ENCODE measurements at places on chromosomes 2 and 18.

DNA sequence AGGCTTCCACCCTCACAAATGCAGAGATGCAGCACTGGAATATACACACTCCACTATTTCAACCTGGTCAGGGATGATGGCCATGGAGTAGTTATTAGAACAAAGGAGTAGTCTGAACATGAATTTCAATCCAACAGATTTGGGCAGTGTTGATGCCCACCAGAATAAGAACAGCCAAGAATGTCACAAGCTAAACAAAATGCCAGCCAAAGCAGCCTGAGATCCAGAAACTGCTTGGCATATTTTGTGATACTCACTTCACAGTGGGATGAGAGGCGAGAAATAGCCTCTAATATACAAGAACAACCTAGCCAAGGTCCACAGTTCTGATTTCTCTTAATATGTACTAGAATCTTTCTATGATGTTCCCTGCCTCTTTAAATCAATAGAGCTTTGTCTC lies 58.6 kb upstream of the KLF7 start:
- DNase-seq = no peak

GRCh38 chr2:213787869-213788268 lies 503.6 kb downstream of the SPAG16 start:
- no peak for DNase-seq

GRCh38 chr2:143529118-143529720 lies 400.0 kb downstream of the ARHGAP15 start:
- DNase-seq = no peak

- no peak for DNase-seq
Observed at GRCh38 chr18:26813043-26813442, 52.5 kb downstream of the AQP4 start.

DNA sequence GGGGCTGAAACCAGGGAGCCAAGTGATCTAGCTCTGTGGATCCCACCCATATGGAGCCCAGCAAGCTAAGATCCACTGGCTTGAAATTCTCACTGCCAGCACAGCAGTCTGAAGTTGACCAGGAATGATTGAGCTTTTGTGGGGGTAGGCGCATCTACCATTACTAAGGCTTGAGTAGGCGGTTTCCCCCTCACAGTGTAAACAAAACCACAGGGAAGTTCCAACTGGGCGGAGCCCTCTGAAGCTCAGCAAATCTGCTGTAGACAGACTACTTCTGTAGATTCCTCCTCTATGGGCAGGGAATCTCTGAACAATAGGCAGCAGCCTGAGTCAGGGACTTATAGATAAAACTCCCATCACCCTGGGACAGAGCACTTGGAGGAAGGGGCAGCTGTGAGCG lies 96.7 kb downstream of the CCDC148 start:
- DNase-seq = no peak

DNA sequence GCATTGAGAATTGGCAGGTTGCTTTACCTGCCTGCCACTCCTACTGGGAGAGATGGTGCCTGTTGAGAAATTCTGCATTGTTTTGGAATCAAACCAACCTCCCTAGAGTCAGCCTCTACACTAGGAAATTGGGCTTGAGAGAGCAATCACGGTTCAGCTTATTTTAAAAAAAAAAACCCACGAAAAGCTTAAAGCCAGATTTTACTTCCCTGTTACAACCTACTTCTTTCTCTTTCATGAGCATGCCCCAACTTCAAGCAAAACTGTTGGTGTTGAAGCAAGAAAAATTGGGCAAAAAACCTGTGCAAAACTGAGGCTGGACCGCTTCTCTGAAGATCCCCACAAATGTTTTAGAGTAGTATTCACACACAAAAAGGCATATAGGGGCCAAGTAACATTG lies 134.6 kb upstream of the ZEB2 start:
- DNase-seq = no peak

GRCh38 chr18:70659036-70659925 lies 370.4 kb downstream of the SOCS6 start:
- no peak for DNase-seq

DNA sequence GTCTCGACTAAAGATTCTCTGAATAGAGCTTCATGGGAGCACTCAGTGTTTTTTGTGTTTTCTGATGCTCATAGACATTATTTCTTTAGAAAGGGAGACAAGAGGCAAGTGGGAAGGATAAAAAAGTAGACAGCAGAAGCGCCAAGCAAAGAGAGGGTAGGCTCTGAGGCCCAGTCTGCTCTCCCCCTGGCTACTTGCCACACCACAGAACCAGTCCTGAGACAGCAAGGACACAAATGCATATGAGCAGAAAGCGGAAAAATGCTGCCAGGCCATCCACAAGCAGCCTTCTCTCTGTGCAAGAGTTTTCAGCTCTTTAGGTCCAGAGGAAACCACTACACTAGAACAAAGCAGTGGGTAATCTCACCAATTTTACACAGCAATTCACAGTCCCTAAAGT lies 285.4 kb downstream of the ZNF521 start:
- no peak for DNase-seq

GRCh38 chr2:164369366-164369765 lies 251.9 kb downstream of the GRB14 start:
- DNase-seq = no peak

DNA sequence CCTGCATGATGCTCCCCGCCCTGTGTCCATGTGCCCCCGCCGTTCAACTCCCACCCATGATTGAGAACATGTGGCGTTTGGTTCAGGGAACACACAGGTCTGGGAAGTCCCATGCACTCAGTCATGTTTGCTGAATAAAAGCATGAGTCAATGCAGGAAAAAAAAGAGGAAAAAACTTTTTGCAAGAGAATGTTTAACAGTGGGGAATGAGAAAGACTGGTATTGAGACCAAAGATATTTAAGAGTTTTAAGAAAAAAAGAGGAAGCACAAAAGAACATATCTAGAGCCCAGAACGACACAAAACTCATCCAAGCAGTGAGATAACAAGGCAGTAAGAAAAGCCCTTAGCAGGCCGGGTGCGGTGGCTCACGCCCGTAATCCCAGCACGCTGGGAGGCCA lies 279.2 kb upstream of the THSD7B start:
- no peak for DNase-seq

DNA sequence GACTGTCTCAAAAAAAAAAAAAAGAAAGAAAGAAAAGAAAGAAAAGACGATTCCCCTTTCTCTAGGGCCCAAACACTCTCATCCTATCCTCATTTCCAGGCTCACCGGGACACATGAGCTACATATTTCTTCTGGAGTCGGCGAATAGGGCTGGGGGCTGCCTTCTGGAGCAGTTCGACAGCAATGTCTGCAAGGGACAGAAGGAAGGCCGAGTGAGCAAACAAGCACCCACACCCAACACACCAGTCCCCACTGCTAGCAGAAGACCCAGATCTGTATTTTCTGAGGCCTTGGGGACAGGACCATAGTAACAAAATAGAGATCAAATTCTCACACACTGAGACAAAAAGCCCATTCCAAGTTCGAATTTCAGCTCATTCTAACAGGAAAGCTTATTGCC lies 1.2 kb downstream of the CNPPD1 start:
- DNase-seq = no peak

DNA sequence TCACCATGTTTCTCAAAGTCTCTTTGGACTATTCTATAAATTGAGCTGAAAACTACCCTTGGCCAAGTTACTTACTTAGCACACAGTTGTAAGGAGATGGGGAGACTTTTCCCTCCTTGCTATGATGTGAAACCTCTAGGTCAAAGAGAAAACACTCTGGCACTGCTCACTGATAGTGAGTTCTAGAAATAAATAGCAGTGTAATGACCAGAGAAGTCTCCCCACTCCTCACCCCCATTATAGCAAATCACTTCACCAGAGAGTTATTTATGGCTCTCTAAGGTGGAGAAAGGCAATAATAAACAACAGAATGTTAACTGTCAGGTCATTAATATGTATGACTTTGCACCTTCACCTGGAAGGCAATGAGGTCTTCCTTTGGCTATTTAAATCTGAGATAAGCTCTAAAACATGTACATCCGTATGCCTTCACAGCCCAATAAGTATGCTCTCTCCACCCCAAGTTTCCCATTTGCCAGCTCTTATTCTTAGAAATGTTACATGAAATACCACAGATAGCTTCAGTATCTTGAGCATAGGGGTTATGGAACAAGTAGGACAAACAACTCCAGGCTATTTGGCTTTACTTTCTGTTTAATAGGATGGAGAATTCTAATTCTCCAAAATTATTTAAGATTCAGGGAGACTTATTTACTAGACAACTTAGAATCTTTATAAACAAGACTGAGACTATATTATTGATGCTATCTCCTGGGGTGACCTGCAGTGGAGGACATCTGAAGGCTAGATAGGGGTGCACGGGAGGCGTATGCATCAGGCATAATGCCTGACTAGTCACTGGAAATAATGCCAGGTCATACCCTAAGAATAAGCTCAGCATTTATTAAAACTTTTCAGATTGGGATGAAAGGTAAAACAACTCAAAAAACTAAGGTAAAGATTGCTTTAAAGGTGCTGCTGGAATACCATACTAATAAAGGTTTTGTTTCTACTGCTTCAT lies 65.3 kb upstream of the DTNB start:
- no peak for DNase-seq

DNA sequence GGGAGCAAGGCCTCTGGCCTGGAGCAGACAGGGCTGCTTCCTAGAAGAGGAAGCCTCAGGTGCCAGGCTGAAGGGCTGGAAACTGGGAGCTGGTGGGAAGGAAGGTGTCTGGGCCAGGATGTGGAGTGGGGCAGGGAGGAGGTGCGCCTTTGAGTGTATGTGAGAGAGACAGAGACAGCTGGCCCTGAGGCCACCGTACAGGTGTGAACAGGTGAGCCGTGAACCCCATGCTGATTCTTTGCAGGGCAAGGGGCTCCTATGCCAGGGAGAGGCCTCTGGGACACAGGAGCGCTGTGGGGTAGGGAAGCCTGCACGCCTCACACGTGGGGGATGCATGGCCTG lies 16.3 kb downstream of the ZFP36L2 start:
- DNase-seq = no peak

- DNase-seq = no peak
Observed at GRCh38 chr18:2910751-2911425, 64.1 kb downstream of the EMILIN2 start.

GRCh38 chr18:61582202-61582710 lies 249.0 kb downstream of the CDH20 start:
- DNase-seq = no peak

DNA sequence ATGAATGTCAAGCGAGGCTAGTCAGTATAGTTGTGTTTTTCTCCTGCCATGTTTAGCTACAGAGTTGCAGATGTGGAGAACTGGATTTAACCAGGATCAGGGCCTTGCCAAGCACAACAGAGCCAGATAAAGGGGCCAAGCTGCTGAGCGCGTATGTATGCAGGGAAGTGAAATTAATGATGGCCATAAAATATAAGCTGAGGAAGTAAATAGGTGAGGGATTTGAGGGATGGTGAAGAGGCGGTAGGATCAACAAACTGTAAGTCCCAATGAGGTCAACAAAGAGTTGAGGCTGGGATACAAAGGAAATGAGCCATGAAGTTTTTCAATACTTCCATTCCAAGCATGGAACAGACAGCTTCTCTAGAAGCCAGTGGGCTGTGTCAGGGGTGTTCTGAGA lies 10.6 kb downstream of the LRP2 start:
- no peak for DNase-seq

- no peak for DNase-seq
Observed at GRCh38 chr2:1661891-1662605, 82.3 kb downstream of the PXDN start.

DNA sequence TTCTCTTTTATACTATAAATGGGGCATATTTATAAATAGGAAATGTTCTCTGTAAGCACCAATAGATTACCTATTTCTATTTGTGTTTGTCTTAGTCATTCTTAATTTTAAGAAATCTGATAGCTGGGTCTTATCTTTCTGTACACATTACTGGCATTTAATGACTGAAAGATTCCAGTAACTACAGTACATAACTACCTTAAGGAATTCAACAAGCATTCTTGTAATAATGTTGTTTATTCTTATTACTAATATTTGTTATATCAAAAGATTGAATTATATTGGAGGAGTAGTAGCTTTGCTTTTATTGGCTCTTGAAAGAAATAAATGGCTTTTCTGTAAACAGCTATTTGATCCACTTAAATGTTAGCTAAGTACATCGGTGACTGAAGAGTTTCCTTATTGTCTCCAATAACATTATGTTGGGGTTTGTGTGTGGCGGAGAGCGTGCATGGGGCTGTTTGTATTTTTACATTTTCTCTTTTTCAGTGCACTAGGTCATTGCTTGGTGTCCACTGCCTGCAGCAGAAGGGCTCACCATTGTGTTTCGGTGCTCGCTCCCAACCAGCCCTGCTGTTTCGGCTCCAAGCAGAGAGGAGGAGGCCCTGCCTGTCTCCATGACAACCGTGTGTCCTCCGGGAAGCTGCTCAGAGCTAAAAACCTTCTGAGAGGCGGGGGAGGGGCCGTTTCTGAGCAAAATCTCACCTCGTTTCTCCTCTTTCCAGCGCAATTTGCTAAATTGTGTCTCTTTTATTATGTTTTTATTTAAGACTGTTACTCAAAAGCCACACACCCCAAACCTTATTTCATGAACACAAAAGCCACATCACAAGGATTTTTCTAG lies 112.5 kb upstream of the SLC38A11 start:
- DNase-seq = peak; percentile 79

DNA sequence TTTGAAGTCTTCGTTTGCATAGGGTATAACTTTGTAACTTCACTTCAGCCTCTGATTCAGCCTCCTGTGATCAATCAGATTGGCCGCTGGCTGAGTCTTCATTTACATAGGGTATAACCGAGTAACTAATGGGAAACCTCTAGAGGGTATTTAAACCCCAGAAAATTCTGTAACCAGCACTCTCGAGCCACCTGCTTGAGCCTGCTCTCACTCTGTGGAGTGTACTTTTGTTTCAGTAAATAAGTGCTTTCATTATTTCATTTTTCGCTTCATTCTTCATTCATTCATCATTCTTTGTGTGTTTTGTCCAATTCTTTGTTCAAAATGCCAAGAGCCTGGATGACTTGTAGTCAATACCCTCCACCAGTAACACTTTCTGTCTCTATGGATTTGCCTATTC lies 56.4 kb downstream of the CCDC85A start:
- no peak for DNase-seq

DNA sequence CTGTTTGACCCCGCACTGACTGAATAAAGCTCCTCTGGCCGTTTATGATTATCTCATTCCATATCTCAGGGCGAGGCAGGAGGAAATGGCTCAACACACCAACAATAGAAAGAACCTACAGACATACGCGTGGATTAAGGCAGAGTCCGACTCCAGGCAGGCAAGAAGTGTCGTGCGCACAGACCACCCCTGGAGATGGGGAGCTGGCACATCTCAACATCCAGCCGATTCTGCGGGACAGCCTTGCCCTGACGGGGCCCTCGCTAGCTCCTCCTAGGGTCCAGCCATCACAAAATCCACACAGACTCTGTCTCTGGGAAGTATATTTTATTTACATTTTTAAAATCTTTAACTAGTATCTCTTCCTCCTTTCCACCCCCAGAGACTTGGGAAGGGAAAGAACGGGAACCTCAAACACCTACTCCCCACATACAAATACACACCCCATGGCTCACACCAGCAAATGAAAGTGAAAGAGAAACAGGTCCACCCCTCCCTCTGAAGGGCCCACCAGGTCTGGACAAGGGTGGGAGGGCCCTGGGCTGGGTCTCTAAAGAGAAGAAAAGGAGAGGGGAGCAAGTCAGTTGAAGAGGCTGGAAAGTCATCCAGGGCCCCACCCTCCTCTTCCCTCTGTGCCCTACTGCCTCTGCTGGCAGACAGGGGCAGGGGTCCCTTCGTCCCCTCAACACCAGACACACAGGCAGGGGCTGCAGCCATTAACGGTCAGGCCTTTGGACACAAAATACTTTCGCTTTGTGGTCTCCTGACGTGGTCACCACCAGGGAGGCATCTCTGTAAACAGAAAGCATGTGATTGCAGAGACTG lies 3.2 kb downstream of the GPBAR1 start:
- no peak for DNase-seq
